ENCODE measurements at places on chromosomes 6 and 20.

- DNase-seq = no peak
Observed at GRCh38 chr6:16670617-16671051, 90.6 kb downstream of the ATXN1 start.

GRCh38 chr6:28587746-28588075 lies 62.0 kb downstream of the GPX5 start:
- DNase-seq = no peak

DNA sequence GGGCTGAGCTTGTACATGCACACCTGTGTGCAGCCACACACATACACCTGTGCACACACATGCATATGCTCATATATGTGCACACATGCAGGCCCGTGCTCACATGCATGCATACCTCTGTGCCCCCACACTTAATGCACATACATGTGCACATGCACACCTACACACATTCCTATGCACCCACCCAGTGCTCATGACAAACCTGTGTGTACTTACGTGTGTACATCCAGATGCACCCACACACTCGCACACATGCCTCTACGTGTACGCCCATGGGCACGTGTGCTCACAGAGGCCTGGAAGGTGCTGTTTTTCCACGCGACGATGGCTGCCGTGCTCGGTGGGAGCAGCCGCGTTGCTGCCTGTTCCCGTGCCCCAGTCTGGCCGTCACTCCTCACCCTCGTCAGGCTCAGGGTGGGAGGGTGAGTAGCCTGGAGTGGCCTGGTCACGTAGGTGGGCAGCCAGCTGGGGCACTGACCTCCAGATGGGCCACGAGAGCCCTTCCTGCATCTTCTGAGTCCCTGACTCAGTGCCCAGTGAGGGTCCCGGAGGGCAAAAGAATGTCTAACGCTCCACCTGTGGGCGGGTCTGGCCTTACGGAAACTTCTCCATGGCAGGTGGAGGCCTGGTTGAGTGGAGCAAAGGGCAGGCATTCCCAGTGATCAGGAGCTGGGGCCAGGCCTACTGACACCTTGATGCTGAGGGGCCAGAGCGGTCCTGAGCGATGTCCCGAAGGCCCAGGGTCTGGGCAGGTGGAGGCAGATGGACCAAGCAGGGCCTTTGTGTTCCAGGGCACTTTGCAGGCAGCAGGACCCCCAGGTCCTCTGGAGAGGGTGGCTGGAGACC lies 8.0 kb upstream of the GATA5 start:
- DNase-seq = no peak

DNA sequence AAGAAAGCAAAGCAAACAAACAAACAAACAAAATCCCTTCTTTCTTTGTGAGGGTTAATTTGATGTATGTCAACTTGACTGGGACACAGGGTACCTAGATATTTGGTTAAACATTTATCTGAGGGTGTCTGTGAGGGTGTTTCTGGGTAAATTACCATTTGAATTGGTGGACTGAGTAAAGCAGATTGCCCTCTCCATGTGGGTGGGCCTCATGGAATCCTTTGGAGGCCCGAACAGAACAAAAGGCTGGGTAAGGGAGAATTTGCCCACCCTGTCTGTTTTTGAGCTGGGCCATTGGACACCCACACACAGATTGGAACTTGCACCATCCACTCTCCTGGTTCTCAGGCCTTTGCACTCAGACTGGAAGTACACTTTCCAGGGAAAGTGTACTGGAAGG lies 628.8 kb upstream of the CITED2 start:
- DNase-seq = no peak

DNA sequence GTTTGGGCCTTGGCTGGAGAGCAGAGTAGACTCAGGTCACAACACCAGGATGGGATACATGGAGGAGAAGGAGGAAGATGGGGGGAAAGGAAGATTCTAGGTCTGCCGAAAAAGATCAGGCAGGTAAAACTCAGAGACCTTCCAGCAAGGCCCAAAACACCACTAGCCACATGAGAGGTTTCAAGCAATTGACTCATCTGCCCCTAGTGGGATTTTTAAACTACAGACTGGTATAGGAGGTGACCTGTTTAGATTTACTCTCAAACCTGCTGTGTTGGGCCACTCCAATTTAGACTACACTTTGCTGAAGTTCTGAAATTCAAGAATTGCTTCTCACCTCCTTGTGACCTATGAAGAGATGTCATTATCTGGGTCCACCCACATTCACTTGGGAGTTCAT lies 236.9 kb upstream of the SASH1 start:
- no peak for DNase-seq

- no peak for DNase-seq
Observed at GRCh38 chr20:17497821-17498580, 33.2 kb downstream of the BFSP1 start.

DNA sequence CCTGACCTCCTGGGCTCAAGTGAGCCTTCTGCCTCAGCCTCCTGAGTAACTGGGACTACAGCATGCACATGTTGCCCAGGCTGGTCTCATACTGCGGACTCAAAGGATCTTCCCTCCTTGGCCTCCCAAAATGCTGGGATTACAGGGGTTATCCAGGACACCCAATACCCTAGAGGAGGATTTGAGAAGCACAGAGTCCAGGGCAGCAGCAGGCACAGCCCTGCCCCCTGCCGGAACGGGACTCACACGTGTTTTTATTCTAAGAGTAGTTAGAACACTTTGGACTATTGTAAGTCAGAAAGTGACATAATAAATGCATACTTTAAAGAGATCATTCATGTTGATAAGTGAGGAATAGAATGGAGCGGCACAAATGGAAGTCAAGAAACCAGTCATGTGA lies 80.2 kb downstream of the C6orf118 start:
- DNase-seq = no peak

DNA sequence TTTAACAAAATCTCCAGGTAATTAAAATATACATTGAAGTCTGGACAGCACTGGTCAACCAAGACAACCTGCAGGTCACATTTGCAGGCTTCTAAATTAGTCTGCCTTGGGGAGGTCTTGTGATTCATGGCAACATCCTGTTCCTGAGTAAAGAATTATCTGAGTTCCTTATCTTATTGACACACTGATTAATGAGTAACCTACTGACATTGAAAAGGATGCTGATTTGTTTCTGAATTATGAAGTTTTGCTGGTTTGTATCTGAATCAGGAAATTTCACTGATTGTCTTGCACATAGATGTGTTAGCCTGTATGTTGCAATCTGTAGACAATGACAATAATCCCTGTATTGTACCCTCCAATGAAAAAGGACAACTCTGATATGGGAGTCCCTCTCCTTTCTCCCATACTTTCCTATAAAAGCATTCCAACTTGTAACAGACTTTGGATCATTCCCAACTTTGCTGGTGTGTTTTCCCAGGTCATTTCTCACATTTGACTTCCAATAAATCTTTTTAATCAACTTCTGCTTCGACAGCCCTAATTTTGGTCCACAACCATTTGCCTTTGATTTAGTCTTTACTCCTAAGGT lies 80.0 kb downstream of the LAMP5 start:
- no peak for DNase-seq

GRCh38 chr20:37734228-37734985 lies 40.6 kb downstream of the CTNNBL1 start:
- no peak for DNase-seq

DNA sequence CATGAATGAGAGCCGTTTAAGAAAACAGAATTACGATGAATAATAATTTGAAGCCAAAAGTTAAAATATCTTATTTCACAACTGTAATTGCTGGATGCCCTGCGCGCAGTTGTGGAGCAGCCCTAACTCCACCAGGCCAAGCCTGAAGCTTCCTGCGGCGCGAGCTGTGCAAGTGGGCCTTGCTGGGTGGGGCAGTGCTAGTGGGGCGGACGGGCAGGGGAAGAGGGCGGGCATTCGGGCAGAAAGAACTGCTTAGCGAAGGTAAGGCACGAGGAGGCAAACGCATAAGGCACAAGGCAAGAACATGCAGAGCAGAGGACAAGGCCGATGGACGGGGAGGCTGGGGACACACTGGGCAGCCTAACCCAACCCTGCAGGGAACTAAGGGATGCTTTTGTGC lies 2.3 kb downstream of the HLA-DQB2 start:
- no peak for DNase-seq

GRCh38 chr6:129747588-129748112 lies 37.7 kb upstream of the ARHGAP18 start:
- no peak for DNase-seq

DNA sequence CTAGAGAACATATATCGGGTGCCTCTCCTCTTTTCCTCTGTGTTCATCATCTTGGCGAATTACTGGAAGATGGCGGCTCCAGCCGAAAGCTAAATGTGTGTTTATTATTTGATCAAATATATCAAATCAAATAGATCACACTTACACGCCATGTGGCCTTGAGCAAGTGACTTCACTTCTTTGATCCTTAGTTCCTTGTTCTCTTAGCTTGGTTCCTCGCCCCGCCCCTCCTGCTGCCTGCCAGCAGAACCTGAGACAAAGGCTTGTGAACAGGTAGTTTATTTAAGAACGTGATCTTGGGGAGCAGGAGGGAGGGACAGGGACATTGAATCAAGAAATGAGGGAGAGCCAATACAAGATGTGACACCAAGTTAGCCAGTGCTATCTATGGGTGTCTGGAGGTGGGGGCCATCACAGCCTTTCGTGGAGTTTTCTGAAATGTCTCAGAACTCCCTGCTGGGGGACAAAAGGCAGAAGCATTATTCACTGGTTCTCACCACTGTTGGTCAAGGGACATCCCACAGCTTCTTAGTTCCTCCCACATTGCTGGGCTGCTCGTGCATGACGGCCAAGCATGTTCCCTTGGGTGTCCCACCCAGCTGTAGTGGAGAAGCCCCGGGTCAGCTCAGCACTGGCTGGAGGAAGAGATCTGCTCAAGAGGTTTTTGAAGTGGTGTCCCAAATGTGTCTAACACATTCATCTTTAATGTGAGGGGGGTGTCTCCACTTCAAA lies 44.9 kb upstream of the RNF24 start:
- no peak for DNase-seq

DNA sequence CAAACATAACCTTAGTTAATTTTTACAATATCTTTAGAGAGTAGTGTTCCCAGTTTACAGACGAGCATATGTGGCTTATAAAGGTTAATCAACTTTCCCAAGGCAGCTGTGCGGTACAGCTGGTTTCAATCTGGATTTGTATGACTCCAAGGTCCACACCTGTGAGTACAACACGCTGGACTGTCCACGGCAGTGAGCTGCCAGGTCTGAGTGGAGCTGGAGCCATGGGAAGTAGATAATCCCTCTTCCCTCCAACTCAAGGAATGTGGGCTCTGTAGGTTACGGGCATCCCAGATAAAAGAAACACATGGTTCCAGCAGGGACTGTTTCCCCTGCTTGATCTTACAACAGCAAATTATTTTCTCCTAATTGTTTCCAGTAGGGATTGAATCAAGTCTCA lies 102.2 kb downstream of the SOD2 start:
- no peak for DNase-seq

DNA sequence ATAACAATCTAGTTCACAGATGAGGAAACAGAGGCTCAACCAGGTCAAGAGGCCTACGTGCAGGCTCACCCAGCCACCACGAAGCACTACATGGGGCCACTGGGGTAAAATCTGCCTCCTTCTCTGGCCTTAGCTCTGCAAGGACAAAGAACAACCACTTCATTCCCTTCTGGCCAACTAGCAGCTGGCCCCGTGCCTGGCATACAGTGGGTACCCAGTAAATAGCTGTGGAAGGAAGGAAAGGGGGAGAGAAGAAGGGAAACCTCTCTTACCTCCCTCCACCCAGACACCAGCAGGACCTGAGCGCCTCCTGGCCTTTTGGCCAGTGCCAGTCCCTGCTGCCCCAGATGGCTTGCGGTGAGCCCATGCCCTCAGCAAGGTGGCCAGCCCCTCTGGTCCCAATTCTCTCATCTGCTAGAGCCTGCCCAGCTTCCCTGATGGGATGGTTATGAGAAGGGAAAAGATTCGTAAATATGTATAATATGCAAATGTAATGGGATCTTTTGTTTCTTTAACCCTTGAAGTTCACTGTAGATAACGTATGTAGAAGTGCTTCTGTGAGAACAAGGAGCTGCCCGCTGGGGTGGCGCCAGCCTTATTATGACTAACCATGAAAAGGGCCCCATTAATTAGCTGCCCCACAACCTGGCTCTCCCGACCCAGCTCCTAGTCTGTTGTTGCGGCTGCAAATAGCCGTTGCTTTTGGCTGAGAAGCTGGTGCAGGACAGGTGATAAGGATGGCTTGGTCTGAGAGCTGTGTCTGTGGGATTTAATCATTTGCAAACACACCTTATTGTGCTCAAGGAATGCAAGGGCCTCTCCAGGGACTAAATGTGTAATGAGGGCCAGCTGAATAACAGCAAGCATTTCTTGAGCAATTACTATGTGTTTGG lies 62.0 kb downstream of the DLGAP4 start:
- no peak for DNase-seq

DNA sequence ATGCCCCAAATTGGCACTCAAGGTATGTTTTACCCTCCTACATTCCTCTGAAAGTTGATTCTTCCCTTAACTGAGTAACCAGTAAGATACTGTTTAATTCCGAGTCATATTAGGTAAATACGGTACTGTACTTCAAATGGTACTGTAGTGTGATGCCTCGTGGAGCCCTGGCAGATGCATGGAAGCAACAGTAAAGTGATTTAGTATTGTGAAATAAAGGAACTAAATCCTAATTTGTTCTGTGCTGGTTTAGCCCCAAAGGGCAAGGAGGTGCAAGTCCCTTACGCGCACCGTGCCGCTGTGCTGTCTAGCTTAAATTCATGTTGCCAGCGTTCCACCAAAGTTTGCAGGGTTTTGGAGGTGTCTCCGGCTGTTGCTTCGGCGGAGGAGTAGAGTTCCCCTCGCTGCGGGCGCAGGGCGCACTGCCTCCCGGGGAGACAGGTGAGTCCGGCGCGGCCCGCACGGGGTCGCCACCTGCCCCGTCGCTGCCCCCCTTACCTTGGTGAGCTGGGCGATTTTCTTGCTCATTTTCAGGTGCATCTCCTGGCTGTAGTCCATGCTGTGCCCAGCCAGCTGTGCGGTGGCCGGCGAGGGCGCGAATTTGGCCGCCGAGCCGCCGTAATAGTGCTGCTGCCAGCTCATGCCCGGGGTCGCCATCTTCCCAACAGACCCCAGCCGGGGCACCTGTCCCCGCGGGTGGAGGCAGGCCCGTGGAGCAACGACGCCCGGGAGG lies 655 bp downstream of the FAM184A start:
- DNase-seq = no peak

DNA sequence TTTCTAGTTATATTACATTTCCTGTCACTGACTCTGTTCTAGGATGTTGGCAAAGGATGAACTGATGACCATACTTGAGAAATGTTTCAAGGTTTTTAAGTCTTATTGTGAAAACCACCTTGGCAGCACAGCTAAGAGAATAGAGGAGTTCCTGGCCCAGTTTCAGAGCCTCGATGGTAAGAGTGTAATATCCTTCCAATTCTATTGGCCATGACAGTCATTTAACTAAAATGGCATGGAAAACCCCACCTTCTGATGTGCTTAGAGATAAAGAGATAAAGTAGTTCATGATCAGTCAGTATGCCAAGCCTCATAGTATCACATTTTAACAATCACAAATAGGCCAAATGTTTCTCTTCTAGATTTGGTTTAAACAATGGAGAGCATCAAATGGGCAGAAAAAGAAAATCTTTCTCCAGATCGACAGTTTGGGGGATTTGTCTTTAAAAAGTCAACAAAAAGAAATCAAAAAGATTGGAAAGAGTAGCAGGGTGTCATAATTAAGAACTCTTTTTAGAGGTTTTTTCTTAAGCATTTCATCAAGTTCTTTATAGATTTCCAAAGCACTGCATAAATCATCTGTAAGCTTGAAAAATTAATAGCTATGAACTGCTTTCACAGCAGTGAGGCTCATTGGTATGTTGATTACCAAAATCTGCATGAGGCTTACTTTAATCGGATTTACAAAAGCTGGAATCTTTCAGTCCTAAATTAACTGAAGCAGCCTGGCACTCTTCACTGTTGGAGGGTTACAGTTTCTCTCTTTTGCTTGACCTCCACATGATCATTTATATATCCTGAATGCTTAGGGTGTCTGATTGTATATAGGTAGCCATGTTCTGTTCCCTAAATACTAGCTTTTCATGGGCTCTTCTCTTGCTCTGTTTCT lies 48.7 kb downstream of the AKIRIN2 start:
- no peak for DNase-seq
